ENCODE measurements at places on chromosomes 7 and 10.

GRCh38 chr10:75513292-75513885 is 82.0 kb downstream of the LRMDA start:
- no peak for DNase-seq

DNA sequence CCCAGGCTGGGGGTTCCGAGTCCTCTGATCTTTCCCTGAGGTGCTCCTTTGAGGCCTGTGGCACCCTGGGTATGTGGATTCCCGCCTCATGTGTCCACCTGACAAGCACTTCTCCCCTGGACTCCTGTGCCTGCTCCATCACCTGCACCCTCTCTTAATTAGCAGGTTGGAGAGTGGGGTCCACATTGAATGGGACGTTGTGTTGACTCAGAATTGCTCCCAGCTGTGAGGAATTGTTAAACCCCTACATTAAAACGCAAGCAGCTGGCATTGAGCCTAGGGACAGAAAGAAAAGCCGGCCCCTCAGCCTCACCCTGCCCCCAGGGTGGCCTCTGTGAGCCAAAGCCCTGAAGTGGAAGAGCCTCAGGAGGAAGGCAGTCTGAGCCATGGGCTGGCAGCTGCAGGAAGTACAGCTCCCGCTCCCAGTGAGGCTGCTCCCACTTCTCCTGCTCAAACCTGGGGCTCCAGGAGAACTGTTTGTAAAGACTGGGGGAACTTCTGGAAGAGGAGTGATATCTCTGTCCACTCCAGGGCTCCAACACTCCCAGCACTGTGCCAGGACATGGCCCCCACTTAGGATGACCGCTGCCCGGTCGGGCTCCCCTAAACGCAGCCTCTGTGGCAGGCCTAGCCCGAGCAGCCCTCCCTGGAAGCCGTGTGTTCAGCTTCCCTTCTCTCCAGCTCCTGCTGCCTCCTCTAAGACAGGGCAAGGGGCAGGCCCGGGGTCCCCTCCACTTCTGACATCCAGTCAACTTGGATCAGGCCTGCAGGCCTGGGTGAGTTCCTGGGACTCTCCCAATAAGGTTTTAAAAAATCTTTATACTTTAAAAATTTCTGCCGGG is 1.8 kb upstream of the OPN4 start:
- DNase-seq, result no peak

DNA sequence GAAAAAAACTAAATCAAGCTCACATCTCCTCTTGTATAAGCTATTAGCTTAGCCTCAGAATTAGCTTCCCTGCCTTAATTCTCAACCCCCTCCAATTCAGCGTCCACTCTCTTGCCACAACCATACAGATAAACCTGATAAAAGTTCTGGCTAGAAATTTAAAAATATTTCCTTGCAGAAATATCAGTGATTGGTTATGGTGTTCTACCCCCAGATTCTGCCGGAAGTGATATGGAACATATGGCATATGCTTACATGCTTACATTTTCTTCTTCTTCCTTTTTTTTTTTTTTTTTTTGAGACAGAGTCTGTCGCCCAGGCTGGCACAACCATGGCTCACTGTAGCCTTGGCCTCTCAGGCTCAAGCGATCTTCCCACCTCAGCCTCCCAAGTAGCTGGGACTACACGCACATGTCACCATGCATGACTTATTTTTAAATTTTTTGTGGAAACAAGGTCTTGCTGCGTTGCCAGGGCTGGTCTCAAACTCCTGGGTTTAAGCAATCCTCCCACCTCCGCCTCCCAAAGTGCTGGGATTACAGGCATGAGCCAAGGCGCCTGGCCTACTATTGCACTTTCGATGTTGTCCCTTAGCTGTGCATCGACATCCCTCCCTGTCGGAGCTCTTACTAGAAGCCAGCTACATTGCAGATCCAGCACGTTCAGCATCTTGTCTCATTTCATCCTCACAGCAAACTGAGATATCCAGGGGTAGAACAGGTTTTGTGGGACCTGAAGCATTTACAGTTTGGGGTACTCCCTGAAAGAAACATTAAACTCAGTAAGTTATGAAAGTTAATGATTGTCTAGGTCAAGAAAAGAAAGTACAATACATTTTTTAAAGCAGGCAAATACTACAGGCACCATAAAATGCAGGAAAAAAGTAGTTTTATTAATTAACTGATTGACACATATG is 205.6 kb upstream of the TCF7L2 start:
- DNase-seq, result no peak

GRCh38 chr7:121515630-121516401 is 119.7 kb upstream of the FAM3C start:
- DNase-seq, result no peak

DNA sequence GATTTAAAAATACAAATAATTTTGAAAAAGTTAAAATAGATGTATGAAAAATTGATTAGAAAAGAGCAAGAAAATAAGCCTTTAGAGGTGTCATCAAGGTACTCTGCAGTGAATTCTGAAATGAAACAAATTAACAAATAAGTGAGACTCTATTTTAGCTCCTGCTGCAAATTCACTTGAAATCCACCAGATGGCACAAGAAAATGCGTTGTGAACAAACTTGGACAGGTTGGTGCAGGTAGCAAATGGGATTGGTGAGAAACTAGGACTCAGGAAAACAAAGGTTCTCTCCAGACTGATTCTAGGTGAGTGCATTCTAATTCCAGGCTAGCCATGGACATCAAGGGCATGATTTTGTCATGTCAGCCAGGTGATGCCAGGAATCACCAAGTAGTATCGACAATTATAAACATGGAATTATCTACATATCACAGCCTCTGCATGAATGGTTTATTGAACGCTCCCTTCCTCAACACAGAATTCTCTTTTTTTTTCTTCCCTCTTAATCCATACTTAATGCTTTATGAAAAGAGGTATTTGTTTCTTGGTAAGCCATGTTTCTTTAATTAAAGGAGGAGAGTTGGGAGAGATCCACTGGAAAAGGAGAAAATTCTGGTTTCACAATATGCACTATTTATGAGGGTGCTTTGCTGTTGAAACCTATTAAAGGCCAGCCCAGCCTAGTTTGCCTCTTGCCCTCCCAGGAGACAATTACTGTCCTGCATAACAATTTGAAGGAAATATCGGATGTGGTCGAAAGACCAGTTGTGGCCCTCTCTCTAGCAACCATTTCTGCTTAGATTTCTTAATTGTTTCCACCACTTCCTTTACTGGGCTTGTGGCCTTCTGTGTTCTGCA is 118.1 kb downstream of the ZNF365 start:
- no peak for DNase-seq

- DNase-seq, result no peak
Measured at GRCh38 chr10:132300582-132300981, 7.2 kb downstream of the STK32C start.

- no peak for DNase-seq
Measured at GRCh38 chr10:132655735-132656134, 118.1 kb downstream of the INPP5A start.
